ENCODE measurements at places on chromosomes 1 and 21. TPM values are rescaled to one million over a fixed set of nuclear protein-coding genes. Genes with fewer than 3 reads are reported as not detected.

The JAM2 gene
- 0.21 TPM for total RNA-seq

The LCE6A gene
- total RNA-seq = not detected

The KLF18 gene
- total RNA-seq = not detected

The SLC26A9 gene
- not detected for total RNA-seq

The NIT1 gene
- 31.3 TPM for total RNA-seq

The LCA5L gene
- total RNA-seq = 0.87 TPM

The HSF2BP gene
- total RNA-seq = 4.2 TPM

The F13B gene
- total RNA-seq = not detected

The SPRR2E gene
- not detected for total RNA-seq

The LENEP gene
- 0.67 TPM for total RNA-seq

The CYP4A22 gene
- not detected for total RNA-seq

The DNM3 gene
- 0.46 TPM for total RNA-seq

The PRAMEF10 gene
- total RNA-seq = not detected

The SLC45A1 gene
- total RNA-seq = 11.3 TPM

The PIK3R3 gene
- 36.3 TPM for total RNA-seq

The PLPPR5 gene
- not detected for total RNA-seq

The KRTAP19-1 gene
- not detected for total RNA-seq

The NHLH1 gene
- total RNA-seq = 0.18 TPM

The TCHH gene
- total RNA-seq = 0.28 TPM

The DMRTA2 gene
- total RNA-seq = not detected

The FAM72D gene
- 12.8 TPM for total RNA-seq

The DYNLT5 gene
- not detected for total RNA-seq

The PROK1 gene
- total RNA-seq = not detected

The SPATA21 gene
- not detected for total RNA-seq

The OR1C1 gene
- total RNA-seq = not detected

The KLHL12 gene
- 37.8 TPM for total RNA-seq

The CLCA4 gene
- 0.08 TPM for total RNA-seq
